ENCODE measurements at places on chromosomes 2 and 18. TPM values are rescaled to one million over a fixed set of nuclear protein-coding genes. Genes with fewer than 3 reads are reported as not detected.

MLPH gene
- 7.8 TPM for total RNA-seq

GALNT14 gene
- total RNA-seq, result 0.25 TPM

OTOS gene
- not detected for total RNA-seq

OSGEPL1 gene
- total RNA-seq, result 5.9 TPM

LNPK gene
- 65.6 TPM for total RNA-seq

TMEM182 gene
- total RNA-seq, result 28.9 TPM

TACR1 gene
- 0.13 TPM for total RNA-seq

FBXO15 gene
- 0.30 TPM for total RNA-seq

PLA2R1 gene
- 0.64 TPM for total RNA-seq

SULT1C4 gene
- 0.84 TPM for total RNA-seq

MOB1A gene
- total RNA-seq, result 28.0 TPM

POTEC gene
- total RNA-seq, result not detected

ID2 gene
- 14.7 TPM for total RNA-seq

CDH2 gene
- 2.1 TPM for total RNA-seq

GRB14 gene
- 4.8 TPM for total RNA-seq

STARD6 gene
- total RNA-seq, result not detected

MYO5B gene
- total RNA-seq, result 0.88 TPM

Data from psoas muscle (tissue), 8 donors.